Activated T-helper 2 cell treated with anti-CD3 and anti-CD28 coated beads, Interferon-gamma antibody, Interleukin-2, Interleukin-4, amounts not matched to agents 10 μg/mL and 5 μg/mL and 100 μg/mL, durations not matched to agents 14 hours and 24 hours and 36 hours (primary cell): ENCODE measurements at places on chromosomes 4 and X. TPM values are rescaled to one million over a fixed set of nuclear protein-coding genes. Genes with fewer than 3 reads are reported as not detected.

POF1B gene
- total RNA-seq, result 0.16 TPM in 1 of 2 replicates, not detected in the other

- H3K36me3 ChIP-seq, result no peaks in the 10 kb centered on the region
- no peak for DNase-seq
- no peak overlapping the region for H3K27ac ChIP-seq
Observed at GRCh38 chr4:90281541-90282355, 154.6 kb downstream of the CCSER1 start.

DNA sequence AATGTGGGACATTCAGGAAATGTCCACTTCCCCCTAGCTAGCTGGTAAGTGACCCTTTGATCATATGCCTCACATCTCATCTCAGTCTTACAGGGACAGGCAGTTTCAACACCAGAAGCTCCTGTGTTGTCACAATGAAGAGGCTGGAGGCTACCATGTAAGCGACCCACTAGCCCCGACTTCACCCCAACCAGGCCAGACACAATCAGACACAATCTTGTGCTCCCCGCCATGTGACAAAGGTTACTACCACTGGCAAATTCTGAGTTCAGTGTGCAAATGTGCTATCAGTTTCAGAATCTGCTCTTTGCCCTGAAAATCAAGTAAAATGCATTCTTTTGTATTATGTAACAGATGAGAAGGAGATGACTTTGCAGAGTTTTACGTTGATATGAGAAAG, 56.9 kb upstream of the STS start:
- H3K27me3 ChIP-seq, result no peaks in the 10 kb centered on the region
- no peak overlapping the region for H3K4me3 ChIP-seq
- H3K4me1 ChIP-seq, result peaks cover 37% of the 10 kb centered on the region

- no peak overlapping the region for H3K4me3 ChIP-seq
- no peak for DNase-seq
- H3K4me1 ChIP-seq, result no peaks in the 10 kb centered on the region
- no peaks in the 10 kb centered on the region for H3K27me3 ChIP-seq
Observed at GRCh38 chr4:176262243-176262642, 6.8 kb downstream of the ASB5 start.

DNA sequence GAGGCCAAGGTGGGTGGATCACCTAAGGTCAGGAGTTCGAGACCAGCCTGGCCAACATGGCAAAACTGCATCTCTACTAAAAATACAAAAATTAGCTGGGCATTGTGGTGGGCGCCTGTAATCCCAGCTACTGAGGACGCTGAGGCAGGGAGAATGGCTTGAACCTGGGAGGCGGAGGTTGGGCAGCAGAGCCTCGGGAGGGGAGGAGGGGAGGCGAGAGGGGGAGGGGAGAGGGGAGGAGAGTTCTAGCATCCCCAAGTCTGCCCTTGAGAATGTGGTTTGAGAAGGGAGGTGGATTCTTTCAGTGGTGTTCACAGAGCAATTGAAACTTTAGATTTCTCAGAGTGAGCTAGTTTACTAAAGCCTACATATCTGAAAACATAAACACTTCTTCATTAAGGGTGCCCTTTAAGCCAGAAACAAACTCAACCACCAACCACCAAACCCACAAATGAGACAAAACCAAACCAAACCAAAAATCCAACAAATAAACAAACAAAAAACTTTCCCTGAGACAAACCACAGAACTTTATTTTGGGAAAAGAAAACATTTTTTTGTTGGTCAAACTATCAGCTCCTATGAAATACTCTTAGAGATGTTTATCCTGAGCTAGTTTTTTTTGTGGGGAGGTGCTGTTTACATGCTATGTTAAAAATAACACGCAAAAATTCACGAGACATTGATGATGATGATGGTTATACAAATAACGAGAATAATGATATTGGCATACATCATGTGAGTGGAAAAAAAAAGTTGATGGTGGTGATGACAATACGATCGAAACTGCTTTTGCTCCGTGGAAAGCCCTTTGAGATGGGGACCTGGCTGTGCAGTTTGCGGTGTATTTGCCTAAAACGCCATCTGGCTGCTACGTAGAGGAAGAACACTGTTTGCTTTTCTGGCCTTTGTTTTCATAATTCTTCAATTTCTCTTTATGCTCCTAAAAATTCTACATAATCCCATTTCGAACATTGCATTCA, 98.2 kb upstream of the PRKX start:
- peaks cover 15% of the 10 kb centered on the region for H3K4me1 ChIP-seq
- H3K36me3 ChIP-seq, result no peaks in the 10 kb centered on the region
- peak overlapping the region; percentile 5 for H3K4me3 ChIP-seq
- peaks cover 27% of the 10 kb centered on the region for H3K27me3 ChIP-seq
- peak; percentile 22 for DNase-seq
